ENCODE measurements at places on chromosomes 3 and 15. TPM values are rescaled to one million over a fixed set of nuclear protein-coding genes. Genes with fewer than 3 reads are reported as not detected.

- DNase-seq, result no peak
Measured at GRCh38 chr15:63560741-63561448, 36.3 kb upstream of the FBXL22 start.

Gene GOLGA6D
- total RNA-seq, result not detected

Gene ALPK3
- total RNA-seq, result 7.2 TPM

Gene PARP15
- 1.3 TPM for total RNA-seq

DNA sequence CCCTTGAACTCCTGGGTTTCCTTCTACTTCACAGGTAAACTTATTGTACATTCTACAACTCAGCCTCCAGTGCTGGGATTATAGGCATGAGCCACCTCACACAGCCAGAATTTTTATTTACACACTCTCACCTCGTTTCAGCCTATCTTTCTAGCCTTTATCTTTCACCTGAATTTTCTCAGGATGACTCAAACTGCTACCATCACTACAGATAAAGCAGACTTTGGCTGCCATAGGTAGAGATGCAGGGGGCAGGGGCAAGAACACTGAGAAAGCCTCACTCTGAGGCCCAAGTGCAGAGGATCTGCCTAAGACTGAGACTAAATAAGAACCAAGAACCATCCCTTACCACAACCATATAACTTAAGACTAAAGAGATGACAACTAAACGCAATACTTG is 59.0 kb downstream of the ETFA start:
- DNase-seq, result no peak

DNA sequence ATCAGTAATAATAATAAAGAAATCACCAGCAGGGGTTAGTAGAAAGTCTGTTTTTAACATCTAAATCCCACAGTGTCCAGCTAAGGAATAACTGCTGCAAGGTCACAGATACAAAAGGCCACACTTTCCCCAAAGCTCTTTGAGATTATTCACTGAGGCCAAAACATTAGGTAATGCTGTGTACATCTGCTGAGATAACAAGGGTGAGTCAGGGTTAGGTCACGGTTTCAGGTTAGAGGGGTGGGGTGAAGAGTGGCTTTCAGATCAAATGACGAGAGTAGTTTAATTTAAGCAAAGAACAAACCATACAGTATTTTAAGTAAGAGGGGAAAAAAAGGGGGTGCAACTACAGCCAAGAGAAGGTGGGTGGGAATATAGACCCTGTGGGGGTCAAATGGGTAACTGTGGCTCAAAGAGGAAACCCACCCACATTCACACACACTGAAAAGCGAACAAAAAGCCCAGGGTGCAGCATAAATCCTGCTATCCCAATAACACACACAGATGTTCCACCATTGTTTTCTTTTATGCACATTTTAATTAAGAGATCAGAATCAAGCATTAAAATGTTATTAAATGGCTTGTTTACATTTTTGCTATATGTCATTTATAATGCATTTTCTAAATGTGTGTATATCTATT is 412.9 kb downstream of the TIGIT start:
- DNase-seq, result no peak

GRCh38 chr3:38460377-38461270 is 6.9 kb downstream of the ACVR2B start:
- no peak for DNase-seq

DNA sequence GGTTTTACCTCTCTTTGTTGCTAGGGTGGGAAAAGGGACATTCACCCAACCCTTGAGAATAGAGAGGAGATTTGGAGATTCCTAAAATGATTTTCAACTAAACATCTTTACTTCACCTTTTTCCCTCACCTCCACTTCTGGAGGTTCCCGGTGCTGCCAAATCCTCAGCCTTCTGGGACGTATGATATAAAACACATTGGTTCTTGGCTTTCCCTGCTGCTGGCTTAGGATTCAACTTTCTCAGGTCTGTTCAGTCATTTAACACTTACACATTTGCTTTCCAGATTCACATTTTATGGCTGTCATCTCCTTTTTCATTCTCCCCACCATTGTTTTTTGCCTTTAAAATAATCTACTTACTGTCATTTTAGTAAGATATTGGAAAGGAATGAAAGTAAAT is 106.6 kb downstream of the PIK3R4 start:
- no peak for DNase-seq

- DNase-seq, result no peak
Measured at GRCh38 chr3:17672506-17672905, 69.9 kb downstream of the TBC1D5 start.

Gene HACD2
- 38.3 TPM for total RNA-seq

DNA sequence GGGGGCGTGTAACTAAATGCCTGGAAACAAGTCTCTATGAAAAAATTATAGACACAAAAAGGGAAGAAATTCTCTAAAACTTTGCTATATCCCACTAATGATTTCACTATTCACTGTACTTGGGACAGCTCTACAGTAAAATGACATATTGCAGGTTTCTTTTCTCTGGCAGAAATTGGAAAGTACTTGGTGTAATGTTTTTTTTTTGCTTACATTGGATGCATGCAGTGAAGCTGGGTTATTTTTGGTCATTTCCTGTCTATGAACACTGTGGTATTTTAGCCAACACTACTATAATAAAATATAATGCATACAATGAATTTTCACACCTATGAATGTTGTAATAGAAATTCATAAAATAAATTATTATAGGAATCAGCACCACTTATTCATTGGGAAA is 109.7 kb downstream of the LRRC49 start:
- DNase-seq, result no peak

DNA sequence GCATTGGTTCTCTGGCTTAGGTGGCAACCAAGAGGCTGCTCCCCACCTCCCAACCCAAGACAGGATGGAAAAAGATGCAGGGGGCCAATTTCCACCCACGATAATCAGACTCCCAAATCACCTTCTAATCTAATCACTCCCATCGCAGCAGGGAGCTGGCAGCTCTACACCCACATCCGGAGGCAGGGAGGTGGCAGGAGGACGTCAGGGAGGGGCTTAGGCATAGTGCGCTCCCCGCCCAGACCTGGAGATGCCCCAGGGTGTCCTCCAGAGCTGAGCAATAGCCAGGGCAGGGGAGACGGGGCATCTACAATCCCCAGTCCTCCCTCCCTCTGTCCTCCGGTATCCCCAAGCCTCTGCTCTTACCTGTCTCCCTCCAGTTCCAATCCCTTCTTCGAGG is 70.5 kb upstream of the SEC13 start:
- DNase-seq, result no peak

DNA sequence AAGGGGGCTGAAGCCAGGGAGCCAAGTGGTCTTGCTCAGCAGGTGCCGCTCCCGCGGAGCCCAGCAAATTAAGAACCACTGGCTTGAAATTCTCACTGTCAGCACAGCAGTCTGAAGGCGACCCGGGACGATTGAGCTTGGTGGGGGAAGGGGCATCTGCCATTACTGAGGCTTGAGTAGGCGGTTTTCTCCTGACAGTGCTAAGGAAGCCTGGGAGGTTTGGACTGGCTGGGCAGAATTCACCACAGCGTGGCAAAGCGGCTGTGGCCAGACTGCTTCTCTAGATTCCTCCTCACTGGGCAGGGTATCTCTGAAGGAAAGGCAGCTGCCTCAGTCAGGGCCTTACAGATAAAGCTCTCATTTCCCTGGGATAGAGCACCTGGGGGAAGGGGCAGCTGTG is 57.0 kb upstream of the GPR149 start:
- DNase-seq, result no peak

DNA sequence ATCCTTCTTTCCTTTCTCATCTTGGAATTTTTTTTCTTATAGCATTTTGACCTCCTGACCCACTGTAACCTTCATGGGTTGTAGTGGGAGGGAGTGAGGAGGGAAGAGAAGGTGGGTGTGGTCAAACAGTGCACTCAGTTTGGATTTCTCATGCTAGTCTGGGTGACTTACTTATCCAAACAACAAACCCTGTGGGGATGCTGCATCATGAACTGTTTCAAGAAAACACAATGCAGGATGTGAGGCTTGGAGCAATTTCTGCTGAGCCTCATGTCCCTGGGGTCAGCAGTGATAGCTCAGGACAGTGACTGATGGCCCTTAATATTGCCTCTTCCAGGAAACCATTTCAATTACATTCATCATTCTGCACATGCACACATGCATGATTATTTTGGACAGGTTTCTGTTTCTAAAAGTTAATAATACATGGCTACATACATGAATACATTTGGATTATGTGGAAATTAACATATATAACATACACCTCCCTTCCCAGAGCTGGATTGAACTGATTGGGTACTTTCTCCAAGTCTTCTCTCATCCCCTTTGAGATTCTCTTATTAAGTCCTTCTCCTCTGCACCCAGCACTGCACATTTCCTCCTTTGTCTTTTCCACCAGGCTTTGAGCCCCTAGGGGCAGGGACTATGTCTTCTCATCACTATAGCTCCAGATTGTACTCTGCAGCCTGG is 61.2 kb downstream of the ADAMTSL3 start:
- no peak for DNase-seq

DNA sequence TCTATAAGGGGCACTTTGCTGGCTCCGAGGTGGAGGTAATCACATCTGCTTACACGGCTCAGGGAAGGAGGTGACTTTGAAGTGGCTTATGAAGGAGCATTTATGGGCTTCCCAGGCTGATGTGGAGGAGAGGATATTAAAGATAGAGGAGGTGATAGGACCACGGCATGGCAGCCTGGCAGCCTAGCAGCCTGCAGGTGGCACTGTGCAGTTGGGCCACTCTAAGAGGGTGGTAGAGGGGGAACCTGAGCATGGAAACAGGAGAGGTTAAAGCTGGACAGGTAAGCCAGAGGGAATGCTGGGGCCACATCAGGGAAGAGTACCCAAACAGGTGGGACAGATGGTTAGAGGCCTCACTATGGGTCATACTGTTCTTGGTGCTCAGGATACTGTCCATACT is 375.0 kb downstream of the WDR72 start:
- DNase-seq, result no peak

- DNase-seq, result no peak
Measured at GRCh38 chr15:31325595-31326155, 960 bp upstream of the KLF13 start.

Measured in urinary bladder (tissue), 4 donors.